ENCODE measurements at places on chromosomes 6 and 20. TPM values are rescaled to one million over a fixed set of nuclear protein-coding genes. Genes with fewer than 3 reads are reported as not detected.
A peak's percentile ranks its signal among the peaks of the same experiment; 100 is the strongest.

ADA gene
- 2.7 TPM for total RNA-seq

RSPO4 gene
- not detected for total RNA-seq

PRRT1 gene
- total RNA-seq, result 0.64 TPM

FRK gene
- 2.9 TPM for total RNA-seq

RAMACL gene
- not detected for total RNA-seq

MLIP gene
- 0.33 TPM for total RNA-seq

SLC44A4 gene
- 5.9 TPM for total RNA-seq

C6orf15 gene
- not detected for total RNA-seq

DYNLT2 gene
- 4.3 TPM for total RNA-seq

ARMC12 gene
- not detected for total RNA-seq

PAK5 gene
- not detected for total RNA-seq

EFCAB8 gene
- total RNA-seq, result 0.22 TPM

NHLRC1 gene
- 0.20 TPM for total RNA-seq

MDFI gene
- not detected for total RNA-seq

TMC2 gene
- total RNA-seq, result not detected

SLC22A2 gene
- total RNA-seq, result not detected

GRCh38 chr6:169097381-169097959 is 156.2 kb downstream of the THBS2 start:
- H3K27ac ChIP-seq, result no peak overlapping the region
- no peak for DNase-seq
- H3K4me3 ChIP-seq, result no peak overlapping the region
- peaks cover 13% of the 10 kb centered on the region for H3K27me3 ChIP-seq
- H3K4me1 ChIP-seq, result no peaks in the 10 kb centered on the region

DNA sequence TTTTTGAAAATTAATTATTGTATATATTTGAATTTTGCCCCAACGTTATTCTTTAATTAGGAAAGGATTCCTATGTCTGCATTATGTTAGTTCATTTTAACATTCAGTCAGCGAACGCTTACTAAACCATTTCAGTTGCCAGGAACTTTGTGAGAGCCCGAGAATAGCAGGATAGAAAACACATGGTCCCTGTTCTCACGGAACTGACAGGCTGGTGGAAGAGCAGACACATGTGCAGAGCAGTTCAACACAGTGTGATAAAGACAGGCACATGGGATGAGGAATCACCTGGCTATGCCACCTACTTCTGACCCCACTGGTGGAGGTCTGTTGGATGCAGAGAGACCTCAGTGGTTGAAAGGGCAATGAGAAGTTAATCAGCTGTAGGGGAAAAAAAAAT is 367.2 kb downstream of the EPM2A start:
- H3K36me3 ChIP-seq, result no peaks in the 10 kb centered on the region
- no peak for DNase-seq
- peaks cover 7% of the 10 kb centered on the region for H3K27me3 ChIP-seq
- no peak overlapping the region for H3K27ac ChIP-seq
- H3K4me1 ChIP-seq, result no peaks in the 10 kb centered on the region
- H3K4me3 ChIP-seq, result no peak overlapping the region

- H3K36me3 ChIP-seq, result no peaks in the 10 kb centered on the region
- no peak overlapping the region for H3K4me3 ChIP-seq
- no peak for DNase-seq
- no peak overlapping the region for H3K27ac ChIP-seq
- peaks cover 5% of the 10 kb centered on the region for H3K27me3 ChIP-seq
These were observed 25.2 kb downstream of the SUMO4 start for GRCh38 chr6:149425224-149425623.

GRCh38 chr6:152155792-152156191 is 348.3 kb downstream of the ESR1 start:
- no peak overlapping the region for H3K27ac ChIP-seq
- no peaks in the 10 kb centered on the region for H3K4me1 ChIP-seq
- no peaks in the 10 kb centered on the region for H3K36me3 ChIP-seq
- H3K27me3 ChIP-seq, result no peaks in the 10 kb centered on the region
- no peak overlapping the region for H3K4me3 ChIP-seq

- no peaks in the 10 kb centered on the region for H3K27me3 ChIP-seq
- H3K27ac ChIP-seq, result no peak overlapping the region
- DNase-seq, result no peak
- no peak overlapping the region for H3K4me3 ChIP-seq
These were observed 54.4 kb downstream of the ARFGEF2 start for GRCh38 chr20:48975955-48976354.

- H3K36me3 ChIP-seq, result no peaks in the 10 kb centered on the region
- no peak overlapping the region for H3K27ac ChIP-seq
- peak; percentile 50 for DNase-seq
- H3K4me3 ChIP-seq, result no peak overlapping the region
- no peaks in the 10 kb centered on the region for H3K27me3 ChIP-seq
- peaks cover 12% of the 10 kb centered on the region for H3K4me1 ChIP-seq
These were observed 101.9 kb downstream of the FIG4 start for GRCh38 chr6:109793021-109793420.

- no peaks in the 10 kb centered on the region for H3K36me3 ChIP-seq
- DNase-seq, result peak; percentile 24
- H3K27me3 ChIP-seq, result no peaks in the 10 kb centered on the region
- H3K4me1 ChIP-seq, result peaks cover 75% of the 10 kb centered on the region
- H3K27ac ChIP-seq, result peak overlapping the region; percentile 94
These were observed 135.8 kb upstream of the NEDD9 start for GRCh38 chr6:11368264-11368663.

DNA sequence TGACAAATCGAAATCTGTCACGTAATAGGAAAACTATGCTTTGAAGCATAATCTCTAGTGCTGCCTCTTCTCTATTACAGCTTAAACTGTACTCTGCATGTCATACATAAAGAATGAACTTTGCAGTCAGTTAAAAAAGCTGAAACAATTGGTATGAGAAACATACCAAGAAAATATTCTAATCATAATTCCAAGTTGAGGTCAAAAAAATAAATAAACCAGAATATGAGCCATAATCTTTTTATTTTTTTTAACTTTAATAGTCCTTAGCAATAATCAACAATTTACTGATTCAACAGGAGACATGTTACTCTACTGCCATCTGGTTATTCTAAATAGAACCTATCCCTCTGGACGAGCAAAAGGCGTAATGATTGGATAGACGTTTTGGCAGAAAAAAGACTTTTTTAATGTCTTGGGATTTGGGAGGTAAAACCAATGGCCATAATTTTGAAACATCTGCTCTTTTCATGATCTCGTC is 224.4 kb upstream of the FLRT3 start:
- no peaks in the 10 kb centered on the region for H3K27me3 ChIP-seq
- no peaks in the 10 kb centered on the region for H3K36me3 ChIP-seq

- H3K27me3 ChIP-seq, result no peaks in the 10 kb centered on the region
- no peak overlapping the region for H3K4me3 ChIP-seq
- H3K4me1 ChIP-seq, result no peaks in the 10 kb centered on the region
- no peak for DNase-seq
- no peaks in the 10 kb centered on the region for H3K36me3 ChIP-seq
These were observed 180.6 kb upstream of the HTR1E start for GRCh38 chr6:86756640-86757229.

DNA sequence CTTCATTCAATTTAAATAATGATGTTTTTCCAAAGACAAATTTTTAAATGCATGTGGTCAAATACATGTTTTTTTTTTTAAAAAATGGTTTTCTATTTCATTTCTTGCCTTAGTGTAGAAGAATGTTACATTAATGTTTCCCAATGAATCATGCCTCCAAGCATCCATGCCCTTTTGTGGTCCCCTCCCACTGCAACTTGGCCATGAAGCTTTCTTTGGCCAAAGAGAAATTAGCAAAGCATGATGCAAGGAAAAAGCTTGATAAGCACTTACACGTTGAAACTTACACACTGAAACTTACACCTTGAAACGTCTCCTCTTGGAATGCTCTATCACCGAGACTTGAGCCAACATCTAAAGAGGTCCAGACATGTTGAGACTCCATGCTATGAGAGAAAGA is 93.0 kb upstream of the ELOVL5 start:
- H3K36me3 ChIP-seq, result no peaks in the 10 kb centered on the region
- DNase-seq, result no peak
- peaks cover 7% of the 10 kb centered on the region for H3K4me1 ChIP-seq
- 0 out of 3 replicates have a peak, but pooled peaks cover 5% of the 10 kb centered on the region for H3K27me3 ChIP-seq
- H3K4me3 ChIP-seq, result no peak overlapping the region

DNA sequence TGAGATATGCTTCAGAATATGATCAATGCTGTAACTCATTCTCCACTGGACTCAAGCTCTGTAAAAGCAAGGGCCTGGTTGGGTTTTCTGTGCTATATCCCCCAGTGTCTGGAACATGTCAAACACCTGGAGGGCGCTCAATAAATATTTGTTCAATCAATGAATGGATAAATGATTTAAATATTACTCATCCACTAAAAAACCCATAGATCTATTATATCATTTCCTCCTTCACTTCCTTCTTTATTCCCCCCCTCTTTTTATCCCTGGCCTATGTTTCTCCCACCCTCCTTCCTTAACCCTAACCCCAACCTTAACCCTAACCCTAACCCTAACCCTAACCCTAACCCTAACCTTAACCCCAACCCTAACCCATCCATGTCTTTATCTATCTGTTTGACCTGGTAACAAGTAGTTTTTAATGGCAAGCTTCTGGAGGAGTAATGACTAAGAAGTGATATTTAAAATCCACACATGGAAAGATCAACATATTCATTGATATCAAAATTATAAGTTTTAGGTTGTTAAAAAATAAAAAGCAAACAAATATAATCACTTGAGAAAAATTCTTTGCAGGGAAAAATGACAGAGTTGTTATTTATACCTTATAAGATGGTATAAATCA is 103.8 kb upstream of the GLP1R start:
- H3K27ac ChIP-seq, result no peak overlapping the region
- H3K27me3 ChIP-seq, result 0 out of 3 replicates have a peak, but pooled peaks cover 7% of the 10 kb centered on the region
- no peaks in the 10 kb centered on the region for H3K36me3 ChIP-seq
- no peak for DNase-seq
- no peaks in the 10 kb centered on the region for H3K4me1 ChIP-seq

- no peaks in the 10 kb centered on the region for H3K36me3 ChIP-seq
- peaks cover 13% of the 10 kb centered on the region for H3K4me1 ChIP-seq
- peaks cover 10% of the 10 kb centered on the region for H3K27me3 ChIP-seq
These were observed 157.7 kb downstream of the PREX1 start for GRCh38 chr20:48669946-48670605.

DNA sequence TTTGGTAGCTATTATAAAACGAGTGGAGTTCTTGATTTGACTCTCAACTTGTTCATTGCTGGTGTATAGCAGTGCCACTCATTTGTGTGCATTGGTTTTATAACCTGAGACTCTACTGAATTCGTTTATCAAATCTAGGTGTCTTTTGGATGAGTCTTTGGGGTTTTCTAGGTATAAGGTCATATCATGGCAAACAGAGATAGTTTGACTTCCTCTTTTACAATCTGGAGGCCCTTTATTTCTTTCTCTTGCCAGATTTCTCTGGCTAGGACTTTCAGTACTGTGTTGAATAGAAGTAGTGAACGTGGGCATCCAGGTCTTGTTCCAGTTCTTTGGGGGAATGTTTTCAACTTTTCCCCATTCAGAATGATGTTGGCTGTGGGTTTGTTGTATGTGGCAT is 38.8 kb downstream of the SUMO4 start:
- H3K4me3 ChIP-seq, result no peak overlapping the region
- H3K4me1 ChIP-seq, result peaks cover 29% of the 10 kb centered on the region

DNA sequence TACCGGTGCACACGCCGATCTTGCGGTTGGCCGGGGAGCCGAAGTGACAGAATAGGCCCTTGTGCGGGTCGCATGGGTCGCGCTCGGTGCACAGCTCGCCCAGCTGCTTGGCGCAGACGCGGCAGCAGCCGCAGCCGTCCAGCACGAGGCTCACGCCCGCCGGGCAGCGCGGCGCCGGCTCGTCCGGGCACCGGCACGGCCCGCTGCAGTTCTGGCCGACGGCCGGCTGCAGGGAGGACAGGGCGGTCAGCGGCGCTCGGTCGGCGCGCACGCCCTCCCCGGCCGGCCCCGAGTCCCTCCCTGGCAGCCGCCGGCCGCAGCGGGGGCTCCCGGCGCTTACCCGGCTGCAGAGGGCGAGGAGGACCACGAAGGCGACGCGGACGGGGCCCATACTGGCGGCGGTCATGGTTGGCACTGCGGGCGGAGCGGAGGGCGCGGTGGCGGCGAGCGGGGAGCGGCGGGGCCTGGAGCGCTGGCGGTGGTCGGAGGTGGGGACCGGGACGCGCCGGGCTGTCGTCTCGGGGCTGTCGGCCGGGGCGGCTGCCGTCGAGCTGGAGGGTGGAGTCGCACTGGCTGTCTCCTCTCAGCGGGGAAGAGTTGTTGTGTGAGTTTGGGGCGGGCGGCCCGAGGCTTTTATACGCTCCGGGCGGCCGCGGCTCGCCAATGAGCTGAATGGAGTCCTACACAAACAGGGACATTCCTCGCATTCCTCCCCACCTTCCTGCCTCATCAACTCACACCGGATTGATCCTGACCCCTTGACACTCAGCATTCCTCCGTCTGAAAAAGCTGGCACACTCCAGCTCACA is at the start of gene CCN2:
Gene CCN2, minus strand, starts transcription at position 606 of the 809 bp plus-strand sequence. Its CDS starts 200 bp downstream, at position 406.
- peak; percentile 100 for DNase-seq
- H3K36me3 ChIP-seq, result peaks cover 8% of the 10 kb centered on the region
- peaks cover 76% of the 10 kb centered on the region for H3K4me1 ChIP-seq
- peak within 1 kb of the TSS; percentile 78 for H3K4me3 ChIP-seq
- peaks cover 3% of the 10 kb centered on the region for H3K27me3 ChIP-seq

DNA sequence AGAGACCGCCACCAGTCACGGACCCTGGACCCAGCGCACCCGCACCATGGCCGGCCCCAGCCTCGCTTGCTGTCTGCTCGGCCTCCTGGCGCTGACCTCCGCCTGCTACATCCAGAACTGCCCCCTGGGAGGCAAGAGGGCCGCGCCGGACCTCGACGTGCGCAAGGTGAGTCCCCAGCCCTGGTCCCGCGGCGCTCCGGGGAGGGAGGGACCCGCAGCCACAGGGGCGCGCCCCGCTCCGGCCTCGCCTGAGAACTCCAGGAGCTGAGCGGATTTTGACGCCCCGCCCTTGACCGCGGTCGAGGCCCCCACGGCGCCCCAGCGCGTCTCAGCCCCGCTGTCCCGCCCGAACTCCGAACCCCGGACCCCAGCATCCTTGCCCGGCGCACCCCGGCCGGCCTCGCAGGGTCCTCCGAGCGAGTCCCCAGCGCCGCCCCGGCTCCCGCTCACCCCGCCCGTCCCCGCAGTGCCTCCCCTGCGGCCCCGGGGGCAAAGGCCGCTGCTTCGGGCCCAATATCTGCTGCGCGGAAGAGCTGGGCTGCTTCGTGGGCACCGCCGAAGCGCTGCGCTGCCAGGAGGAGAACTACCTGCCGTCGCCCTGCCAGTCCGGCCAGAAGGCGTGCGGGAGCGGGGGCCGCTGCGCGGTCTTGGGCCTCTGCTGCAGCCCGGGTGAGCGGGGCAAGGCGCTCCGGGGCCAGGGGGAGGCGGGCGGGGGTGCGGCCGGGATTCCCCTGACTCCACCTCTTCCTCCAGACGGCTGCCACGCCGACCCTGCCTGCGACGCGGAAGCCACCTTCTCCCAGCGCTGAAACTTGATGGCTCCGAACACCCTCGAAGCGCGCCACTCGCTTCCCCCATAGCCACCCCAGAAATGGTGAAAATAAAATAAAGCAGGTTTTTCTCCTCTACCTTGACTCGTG is at the start of gene OXT:
Gene OXT, plus strand, starts transcription at position 11 of the 920 bp plus-strand sequence. Its CDS starts 36 bp downstream, at position 47.
- no peak within 1 kb of the TSS for H3K27ac ChIP-seq
- H3K4me3 ChIP-seq, result no peak within 1 kb of the TSS
- DNase-seq, result no peak
- H3K4me1 ChIP-seq, result peaks cover 71% of the 10 kb centered on the region

DNA sequence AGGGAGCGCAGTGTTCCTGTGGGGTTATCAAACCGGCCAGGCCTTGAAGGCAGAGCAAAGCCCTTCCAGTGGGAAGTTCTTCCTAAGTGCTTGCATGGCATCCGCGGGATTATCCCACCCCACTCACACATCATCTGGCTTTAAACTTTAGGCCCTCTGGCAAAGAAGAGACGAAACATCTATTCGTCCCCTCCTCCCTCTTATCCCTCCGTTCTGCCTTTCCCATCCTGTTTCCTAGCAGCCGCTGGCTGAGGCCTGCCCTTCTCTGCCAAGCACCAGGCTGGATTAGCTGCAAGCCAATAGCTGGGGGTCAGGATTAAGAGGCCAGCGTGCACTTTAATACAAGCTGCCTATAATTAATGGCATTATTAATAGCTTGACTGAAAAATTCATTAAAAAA is 621.0 kb downstream of the PKHD1 start:
- H3K27me3 ChIP-seq, result no peaks in the 10 kb centered on the region
- no peak for DNase-seq
- no peak overlapping the region for H3K27ac ChIP-seq

Measured in HepG2 (cell line).